Activated CD8-positive, alpha-beta T cell treated with anti-CD3 and anti-CD28 coated beads, Interleukin-2, amount 10 ng/mL, durations not matched to agents 7 days and 5 days (primary cell): ENCODE measurements at places on chromosomes 12 and 14. TPM values are rescaled to one million over a fixed set of nuclear protein-coding genes. Genes with fewer than 3 reads are reported as not detected.

GPRC5D gene
- total RNA-seq: not detected

GUCY2C gene
- total RNA-seq: not detected

ACVRL1 gene
- not detected for total RNA-seq

KRT6A gene
- total RNA-seq: not detected

GNB3 gene
- 0.08 TPM for total RNA-seq

ZC2HC1C gene
- 1.4 TPM for total RNA-seq

BIN2 gene
- total RNA-seq: 158 TPM

C3AR1 gene
- 8.8 TPM for total RNA-seq

MGST1 gene
- not detected for total RNA-seq

OLR1 gene
- not detected for total RNA-seq

TDRD9 gene
- 2.7 TPM for total RNA-seq

CLEC14A gene
- not detected for total RNA-seq

KCNJ8 gene
- total RNA-seq: not detected

LTA4H gene
- total RNA-seq: 44.5 TPM

SIRT4 gene
- total RNA-seq: 1.4 TPM

ESR2 gene
- 0.16 TPM for total RNA-seq
